ENCODE measurements at places on chromosomes 12 and 14.
A peak's percentile ranks its signal among the peaks of the same experiment; 100 is the strongest.

- DNase-seq, result no peak
These were observed 521.2 kb downstream of the AACS start for GRCh38 chr12:125586441-125586840.

DNA sequence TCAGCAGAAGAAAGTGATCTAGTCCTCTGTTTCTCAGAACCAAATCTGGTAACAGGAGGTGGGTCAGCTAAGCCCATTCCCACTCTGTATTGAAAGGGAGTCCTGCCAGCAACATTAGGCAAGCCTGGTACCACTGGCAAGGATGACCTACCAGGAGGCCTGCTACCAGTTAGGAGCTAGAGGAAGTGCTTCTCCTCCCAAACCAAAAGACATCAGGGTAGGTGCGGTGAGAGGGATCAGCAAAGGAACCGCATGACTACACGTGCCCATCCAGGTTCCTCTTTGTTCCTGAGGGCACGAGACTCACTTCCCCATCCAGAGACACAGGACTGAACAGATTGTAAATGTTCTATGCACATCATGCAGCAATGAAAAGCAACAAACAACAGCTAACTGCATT, 2.8 kb downstream of the KLRC4 start:
- no peak for DNase-seq

DNA sequence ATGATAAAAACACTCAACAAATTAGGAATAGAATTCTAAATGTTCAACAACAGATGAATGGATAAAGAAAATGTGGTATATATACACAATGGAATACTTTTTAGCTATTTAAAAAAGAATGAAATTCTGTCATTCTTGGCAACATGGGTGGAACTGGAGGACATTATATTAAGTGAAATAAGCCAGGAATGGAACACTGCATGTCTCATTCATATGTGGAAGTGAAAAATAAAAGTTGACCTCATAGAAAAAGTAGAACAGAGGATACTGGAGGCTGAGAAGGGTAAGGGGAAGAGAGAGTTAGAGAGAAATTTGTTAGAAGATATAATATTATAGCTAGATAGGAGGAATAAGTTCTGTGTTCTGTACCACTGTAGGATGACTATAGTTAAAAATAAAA, 35.8 kb upstream of the ZFP36L1 start:
- no peak for DNase-seq

GRCh38 chr14:35261774-35262173, 30.4 kb upstream of the PSMA6 start:
- no peak for DNase-seq

DNA sequence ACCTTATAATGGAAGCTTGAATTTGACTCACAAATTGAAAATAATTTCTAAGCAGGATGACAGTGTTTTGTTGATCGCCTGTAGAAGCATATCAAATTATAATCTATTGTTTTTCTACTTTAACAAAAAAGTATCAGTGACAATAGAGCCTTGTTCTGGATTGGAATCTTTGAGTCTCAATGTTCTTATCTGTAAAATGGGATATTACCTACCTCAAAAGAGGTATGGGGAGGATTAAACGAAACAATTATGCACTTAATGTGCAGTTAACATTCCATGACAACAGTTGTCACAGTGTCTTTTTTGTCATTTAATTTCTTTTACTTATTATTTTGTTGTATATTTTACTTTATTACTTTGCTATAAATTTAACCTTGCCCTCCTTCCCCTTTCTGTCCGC, 1.1 kb downstream of the RTRAF start:
- DNase-seq, result no peak

DNA sequence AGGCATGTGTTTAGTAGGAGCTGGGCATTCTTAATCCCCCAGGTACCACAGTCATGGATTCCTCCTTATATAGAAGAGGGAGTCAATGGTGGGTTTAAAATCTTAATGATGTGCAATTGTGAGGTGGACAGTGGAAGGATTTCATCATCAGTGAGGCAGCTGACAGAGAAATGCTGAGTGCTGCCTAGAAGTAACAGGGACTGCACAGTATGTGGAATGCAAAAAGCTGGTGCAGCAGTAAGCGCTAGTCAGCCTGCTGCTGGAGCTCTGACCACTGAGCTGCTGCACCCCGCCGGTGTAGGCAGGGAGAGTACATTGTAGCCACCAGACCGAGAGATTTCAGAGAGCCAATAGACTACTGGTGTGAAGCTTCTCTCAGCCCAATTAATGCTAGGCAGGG, 80.5 kb upstream of the DACT1 start:
- DNase-seq, result no peak

DNA sequence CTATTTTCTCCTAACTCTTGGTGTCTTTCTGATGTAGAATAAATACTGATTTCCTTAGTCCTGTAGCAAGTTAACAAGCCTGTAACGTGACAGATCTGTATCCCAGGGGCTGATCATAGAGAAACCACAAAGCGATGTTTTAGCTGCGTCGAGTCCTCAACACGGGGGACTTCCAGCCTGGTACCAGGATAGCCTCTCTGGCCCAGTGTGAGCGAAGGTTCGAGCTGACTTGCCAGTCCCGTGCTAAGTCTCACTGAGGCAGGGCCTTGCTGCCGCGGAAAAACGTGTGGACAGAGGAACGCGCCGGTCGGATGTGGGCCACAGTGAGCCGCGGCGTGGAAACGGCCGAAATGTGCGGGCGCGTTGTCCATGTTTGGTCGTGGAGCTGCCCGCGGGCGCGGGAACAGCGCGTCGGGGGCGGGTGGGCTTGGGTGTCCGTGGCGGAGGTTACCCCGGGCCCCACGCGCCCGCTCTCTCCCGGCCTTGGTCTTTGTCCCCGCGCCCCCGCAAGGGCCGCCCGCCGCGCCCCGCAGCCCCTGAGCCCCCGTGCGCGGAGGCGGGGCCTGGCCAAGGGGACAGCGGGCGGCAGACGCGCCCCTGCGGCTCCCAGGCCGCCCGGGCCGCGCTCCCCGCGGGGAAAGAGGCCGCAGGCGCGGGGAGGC, 531 bp upstream of the EML1 start:
- no peak for DNase-seq

DNA sequence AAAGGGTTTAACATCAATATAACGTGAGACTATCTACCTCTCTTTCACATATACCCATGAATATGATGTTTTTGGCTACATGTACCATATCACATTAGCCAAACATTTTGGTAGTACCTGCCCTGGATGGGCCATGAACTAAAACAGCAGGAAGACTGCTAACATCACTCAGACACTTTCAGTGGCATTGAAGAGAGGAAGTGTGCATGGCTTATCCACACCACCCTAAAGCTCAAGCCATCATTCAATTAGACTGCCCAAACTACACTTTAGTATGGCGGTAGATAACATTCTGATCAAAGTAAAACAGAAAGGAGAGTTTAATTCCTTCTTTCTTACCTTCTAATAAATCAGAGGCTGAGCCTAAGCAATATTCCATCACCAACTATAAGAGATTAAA, 103.0 kb downstream of the PEBP1 start:
- no peak for DNase-seq

- no peak for DNase-seq
These were observed 51.7 kb downstream of the BEGAIN start for GRCh38 chr14:100535287-100536120.

DNA sequence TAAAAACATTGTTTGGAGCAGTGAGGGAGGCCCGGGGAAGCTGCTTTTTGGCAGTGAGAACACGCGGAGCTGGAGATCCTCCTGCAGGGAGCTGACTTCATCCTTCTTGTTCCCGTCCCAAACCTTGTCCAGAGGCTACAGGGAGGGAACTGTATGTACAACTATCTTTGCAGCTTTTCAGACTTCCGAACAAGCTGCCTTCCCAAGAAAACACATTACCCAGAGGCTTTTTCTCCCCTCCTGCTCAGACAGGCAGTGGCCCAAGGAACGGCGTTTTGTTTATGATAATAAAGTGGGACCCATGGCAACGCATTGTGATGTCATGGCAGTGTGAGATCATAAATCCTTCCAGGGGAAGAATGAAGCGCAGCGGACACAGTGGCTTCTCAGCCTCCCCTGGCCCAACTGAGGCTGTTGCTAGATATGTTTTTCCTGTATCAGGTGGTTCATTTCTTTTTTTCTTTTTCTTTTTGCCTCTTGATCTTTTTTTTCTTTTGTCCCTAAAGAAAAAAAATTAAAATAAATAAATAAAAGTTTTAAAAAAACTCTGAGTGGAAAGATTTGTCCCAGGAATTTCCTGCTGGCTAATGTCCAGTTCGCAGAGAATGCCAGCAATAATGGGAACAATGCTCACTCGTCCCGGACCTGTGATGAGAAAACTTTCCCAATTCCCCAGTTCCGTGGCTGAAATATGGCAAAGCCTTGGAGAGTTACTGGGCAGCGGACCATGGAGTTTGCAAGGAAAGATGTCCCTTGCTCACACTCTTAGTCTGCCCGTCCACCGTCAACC, 103.4 kb upstream of the MAP1LC3B2 start:
- DNase-seq, result peak; percentile 62

- no peak for DNase-seq
These were observed 16.5 kb upstream of the GALNT8 start for GRCh38 chr12:4703676-4704075.

DNA sequence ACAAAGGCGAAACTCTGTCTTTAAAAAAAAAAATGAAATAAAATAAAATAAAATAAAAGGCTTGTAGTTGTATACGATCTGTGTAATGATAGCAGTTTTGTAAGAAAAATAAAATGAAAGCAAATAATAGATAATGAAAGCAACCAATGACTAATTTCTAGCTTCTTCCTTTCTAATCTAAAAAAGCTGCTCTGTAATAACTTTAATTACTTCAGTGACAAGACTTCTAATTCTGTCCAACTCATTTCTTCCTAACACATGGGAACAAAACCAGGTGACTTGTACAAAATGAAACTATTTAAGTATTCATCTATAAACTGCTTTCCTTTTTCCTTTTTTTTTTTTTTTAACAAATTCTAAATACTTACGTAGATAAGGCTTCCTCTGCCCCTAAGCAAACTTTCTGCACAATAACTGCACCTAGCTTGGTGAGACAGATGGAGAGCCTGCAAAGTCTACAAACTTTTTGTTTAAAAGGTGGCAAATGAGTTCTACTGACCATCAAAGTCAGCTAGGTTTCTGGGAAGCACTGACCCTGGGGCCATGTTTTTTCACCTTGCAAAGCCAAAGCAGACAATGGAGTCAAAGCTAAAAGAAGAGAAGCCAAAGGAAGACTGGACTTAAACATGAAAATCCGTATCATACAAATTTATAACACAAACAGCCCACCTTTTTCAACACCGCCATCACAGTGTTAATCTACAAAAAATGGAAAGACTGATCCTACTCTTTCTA, 28.2 kb downstream of the DENND5B start:
- DNase-seq, result no peak

DNA sequence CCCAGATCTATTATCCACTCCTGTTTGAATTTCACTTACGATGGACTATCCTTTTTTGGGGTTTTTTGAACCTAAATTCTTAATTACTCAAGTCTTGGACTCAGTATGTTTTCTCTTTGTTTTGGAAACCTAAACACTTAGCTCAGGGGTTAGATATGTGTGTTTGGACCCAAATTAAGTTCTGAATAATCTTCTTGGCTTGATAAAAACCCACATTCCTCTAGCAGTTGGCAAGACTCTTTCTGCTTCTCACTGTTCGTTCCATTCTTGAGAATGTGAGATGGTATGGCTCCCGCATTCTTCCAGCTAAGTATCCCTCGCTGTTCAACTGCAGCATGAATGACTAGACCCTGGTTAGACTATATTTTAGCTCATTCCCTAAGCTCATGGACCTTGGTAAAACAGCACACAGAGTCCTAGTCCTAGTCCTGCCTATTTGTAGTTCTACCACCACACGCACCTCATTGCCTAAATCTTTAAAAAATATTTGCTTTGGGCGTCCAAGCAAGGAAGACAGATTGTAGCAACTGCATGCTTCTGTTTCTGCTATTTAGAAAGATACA, 860.0 kb downstream of the RPS29 start:
- DNase-seq, result no peak

DNA sequence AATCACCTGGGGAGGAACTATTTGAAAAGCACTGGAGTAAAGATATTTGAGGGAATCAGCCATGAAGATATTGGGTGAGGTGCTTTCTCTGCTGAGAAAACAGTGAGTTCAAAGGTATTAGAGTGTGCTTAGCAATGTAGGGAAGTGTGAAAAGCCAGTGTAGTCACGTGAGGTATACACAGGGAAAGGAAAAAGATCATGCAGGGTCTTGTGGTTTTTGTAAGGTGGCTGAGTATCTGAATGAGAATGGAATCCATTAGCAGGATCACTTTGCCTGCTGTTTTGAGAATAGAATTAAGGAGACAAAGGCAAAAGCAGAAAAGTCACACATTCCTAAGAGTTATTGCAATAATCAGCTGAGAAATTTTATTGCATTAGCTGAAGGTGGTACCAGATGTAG, 193.0 kb downstream of the PIK3C2G start:
- no peak for DNase-seq

DNA sequence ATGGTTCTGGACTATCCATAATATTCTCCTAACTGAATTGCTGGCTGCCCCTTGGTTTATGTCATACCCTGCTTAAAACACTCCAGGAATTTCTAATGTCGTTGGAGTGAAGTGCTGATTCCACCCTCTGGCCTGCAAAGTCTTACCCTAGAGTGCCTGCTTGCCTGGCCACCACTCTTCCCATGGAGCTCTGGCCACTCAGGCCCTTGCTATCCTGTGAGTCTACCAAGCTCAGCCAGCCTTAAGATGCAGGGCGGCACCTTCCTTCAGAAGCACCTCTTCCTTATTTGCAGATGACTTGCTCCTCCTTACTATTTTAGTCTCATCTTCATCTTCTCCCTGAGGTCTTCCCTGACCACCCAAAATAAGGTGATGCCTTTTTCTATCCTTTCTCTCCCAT, 35.3 kb downstream of the SLC6A15 start:
- no peak for DNase-seq

GRCh38 chr12:92493816-92494215, 209.0 kb upstream of the PLEKHG7 start:
- DNase-seq, result no peak

- DNase-seq, result no peak
These were observed 92.8 kb upstream of the FLRT2 start for GRCh38 chr14:85437148-85437547.

DNA sequence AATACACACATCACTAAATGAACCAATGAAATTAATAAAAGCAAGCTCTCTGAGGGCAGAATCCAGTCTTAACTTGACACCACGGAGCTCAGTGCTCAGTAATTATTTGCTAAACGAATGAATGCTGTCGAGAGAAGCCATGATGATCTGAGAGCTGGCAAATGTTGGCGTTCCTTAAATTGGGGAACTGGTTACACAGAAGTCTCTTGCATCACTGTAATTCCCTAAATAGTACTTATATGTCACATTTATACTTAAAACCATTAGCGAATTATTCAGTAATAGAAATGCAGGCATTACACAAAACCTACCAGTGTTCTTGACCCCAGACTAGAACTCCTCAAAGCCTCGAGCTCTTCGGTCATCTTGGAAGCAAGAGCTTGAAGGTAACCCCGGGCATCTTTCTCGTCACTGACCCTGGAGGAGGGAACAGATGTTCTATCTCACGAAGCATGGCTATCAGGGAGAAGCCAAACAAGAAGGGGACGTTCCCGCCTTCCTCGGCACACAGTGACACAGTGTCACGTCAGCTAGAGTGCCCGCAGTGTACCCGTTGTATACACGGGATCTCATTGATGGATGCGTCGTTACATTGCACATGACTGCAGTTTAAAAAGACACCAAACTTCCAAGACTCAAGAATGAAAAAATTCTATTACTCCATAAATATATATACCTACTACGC, 43.6 kb downstream of the AMN start:
- no peak for DNase-seq

Data from HTR-8/SVneo (cell line).